ELR (cell line): ENCODE measurements at places on chromosomes 12 and 14.

GRCh38 chr12:39230086-39230485 is 212.8 kb downstream of the KIF21A start:
- no peak for DNase-seq

DNA sequence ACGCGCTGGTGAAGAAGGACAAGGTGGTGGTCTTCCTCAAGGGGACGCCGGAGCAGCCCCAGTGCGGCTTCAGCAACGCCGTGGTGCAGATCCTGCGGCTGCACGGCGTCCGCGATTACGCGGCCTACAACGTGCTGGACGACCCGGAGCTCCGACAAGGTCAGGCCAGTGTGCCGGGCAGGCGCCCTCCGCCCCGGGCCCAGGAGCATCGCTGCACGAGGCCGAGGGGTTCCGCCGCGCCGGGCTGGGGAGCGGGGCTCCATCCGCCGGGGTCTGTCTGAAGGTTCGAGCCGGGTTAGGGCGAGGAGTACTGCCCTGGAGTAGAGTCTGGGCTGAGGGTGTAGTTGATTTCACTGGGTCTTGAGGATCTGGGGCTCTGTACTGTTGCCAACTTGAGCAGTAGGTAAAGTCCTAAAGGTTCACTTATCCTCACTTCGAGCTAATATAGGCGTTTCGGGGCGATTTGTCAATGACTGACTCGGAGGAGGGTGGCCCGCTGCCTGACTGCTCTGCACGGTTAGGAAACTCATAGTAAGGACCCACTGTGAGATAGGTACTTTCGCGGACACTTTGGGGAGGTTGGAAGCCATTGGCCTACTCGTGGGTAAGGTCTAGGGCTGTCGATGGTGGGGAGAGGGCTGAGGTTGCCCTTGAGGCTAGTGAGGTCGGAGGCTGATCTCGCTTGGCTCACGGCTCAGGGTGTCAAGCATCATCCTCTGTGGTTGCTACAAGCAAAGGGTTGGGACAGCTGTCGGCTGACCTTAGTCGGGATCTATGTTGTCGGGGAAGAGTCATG is 574 bp downstream of the GLRX5 start:
- DNase-seq, result no peak

GRCh38 chr14:85195872-85196477 is 334.0 kb upstream of the FLRT2 start:
- DNase-seq, result peak; percentile 58

- DNase-seq, result peak; percentile 96
Measured at GRCh38 chr14:67680121-67680602, 5.7 kb upstream of the VTI1B start.

- peak; percentile 72 for DNase-seq
Measured at GRCh38 chr12:50765095-50765911, 1.4 kb downstream of the ATF1 start.

DNA sequence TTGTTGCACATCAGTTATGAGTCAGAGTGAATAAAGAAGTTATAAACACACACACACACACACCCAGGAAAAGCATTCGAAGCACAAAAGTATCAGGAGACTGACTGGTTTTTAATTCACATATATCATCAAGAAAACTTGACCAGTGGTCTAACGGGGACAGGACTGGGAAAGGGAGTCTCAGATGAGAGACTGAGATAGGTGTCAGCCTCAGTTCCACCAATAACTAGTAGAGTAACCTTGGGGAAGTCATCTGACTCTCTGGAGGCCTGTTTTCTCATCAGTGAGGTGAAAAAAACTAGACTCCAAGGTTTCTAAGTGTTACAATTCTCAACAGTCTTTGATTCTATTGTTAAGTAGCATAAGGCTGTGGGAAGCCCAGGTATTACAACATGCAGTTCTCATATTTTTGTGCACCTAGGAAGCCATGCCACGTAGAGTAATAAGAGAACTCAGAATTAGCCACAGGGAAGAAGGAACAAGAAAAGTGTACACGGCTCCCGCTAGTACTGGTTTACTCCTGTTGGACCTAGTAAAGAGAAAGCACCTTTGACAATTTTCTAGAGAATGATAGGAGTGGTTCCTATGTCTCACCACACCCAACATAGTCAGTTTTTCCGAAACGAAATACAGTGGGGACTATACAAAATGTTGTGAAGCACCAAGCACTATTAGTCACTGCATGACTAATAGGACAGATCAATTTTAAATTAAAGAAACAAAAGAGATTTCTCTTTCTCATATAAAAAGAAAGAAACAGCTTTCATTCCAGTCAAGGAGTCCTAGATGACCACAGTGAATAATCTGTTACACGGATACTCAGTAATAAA is 5.0 kb downstream of the PPTC7 start:
- DNase-seq, result peak; percentile 91

DNA sequence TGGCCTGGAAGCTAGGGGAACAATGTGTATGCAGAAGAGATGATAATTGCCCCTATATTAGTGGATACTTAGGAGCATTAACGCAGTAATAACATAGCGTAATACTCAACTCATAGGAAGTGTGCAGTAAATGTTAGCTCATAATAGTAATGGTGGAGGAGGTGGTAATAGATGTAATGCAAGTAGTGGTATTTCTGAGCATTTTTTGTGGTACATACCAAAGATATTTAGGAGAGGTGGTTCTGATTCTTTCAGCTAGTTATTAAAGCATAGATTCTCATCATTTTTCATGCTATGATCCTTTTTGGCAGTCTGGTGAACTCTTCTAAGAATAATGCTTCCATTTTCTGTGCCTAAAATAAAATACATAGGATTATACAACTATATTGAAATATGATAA is 233.1 kb downstream of the PTPRO start:
- no peak for DNase-seq

- peak; percentile 24 for DNase-seq
Measured at GRCh38 chr14:88765130-88765529, 27.6 kb downstream of the EML5 start.

- DNase-seq, result no peak
Measured at GRCh38 chr12:90298289-90298948, 589.8 kb upstream of the ATP2B1 start.

DNA sequence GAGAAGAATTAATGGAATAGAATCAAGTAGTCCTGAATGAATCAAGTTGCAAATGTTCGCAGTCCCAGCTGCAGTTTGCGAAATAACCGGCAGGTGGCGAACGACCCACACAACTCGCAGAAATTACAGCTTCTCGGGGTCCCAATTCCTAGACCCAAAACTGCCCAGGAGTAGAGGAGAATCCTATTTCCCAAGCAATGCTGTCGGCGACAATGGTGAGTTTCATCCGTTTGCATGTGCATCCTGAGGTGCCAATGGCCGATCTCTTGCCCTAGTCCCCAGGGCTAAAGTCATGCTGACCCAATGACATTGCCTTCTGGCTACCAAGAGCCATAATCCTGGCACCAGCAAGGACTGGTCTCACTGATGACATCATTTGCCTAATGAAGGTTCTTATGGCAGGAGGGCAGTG is 8.5 kb upstream of the ASCL1 start:
- DNase-seq, result peak; percentile 41

GRCh38 chr14:37417151-37417550 is 177.9 kb downstream of the FOXA1 start:
- DNase-seq, result no peak

DNA sequence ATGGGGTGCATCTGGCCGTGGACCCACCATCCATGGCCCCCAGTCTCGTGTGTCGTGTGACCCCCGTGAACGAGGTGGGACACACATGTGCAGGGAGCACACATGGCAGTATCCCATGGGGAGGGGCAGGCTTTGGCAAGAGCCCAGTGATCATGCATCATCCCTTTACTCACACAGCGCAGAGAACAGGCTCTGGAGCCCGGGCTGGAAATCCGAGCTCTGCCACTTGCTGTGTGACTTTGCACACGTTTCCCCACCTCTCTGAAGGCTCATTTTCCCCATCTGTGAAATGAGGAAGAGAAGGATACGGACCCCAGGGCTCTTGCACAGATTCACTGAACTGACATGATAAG is 119.9 kb downstream of the PHETA1 start:
- peak; percentile 51 for DNase-seq

DNA sequence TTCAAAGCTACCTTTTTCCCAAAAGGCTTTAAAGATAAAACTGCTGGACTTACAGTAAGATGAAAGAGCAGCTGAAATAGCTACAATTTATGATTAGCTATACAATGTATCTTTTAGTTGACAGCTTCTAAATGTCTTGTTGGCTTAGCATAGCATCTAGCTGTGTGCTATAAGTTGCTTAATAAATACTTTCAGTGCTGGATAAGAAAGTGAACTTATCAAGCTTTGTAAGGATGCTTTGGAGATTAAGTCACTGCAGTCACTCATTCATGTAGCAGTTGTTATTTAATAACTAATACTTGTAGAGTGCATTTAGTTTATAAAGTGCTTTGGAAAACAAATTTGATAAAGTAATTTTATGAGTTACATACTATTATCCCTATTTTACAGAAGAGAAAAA is 14.6 kb downstream of the CFAP54 start:
- no peak for DNase-seq

DNA sequence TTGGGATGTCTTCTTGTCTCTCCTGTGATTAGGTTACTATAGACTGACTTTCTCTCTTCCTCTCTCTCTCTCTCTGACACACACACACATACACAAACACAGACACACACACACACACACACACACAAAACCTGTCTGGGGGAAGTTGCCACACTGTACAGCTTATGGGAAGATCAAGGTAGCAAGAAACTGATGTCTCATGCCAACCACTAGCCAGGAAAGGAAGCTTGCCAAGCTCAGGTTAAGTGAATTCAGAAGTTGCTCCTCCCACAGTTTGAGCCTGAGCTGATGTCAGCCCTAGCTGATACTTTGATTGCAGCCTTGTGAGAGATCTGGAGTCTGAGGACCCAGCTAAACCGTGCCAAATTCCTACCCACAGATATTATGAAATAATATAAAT is 67.1 kb downstream of the PPFIA2 start:
- no peak for DNase-seq

DNA sequence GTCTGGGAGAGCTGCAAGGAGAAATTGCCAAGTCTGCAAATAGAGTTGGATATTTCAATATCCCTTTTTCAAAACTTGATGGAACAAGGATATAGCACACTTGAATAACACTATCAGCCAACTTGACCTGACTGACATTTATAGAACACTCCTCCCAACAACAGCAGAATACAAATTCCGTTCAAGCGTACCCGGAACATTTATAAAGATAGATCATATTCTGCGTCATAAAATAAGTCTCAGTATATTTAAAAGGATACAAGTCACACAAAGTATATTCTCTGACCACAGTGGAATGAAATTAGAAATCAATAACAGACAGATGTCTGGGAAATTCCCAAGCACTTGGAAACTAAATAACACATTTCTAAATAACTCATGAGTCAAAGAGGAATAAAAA is 29.0 kb upstream of the MEG3 start:
- DNase-seq, result no peak

DNA sequence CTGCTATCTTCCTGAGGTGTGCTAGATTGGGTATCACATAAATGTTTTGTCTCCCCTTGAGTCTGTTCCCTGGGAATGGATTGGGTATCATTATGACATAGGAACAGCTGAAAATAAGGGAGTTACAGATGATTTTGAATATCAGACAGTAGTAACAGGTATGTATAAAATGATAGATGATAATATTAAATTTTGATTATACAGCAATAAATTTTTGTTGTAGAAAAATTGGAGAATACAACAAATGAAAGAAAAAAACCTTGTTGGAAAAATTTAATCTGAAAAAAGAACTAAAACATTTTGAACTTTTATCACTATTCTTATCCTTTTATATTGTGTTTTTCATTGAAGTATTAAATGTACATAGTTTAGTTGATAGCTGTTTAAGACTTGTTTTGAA is 43.2 kb downstream of the FBXO34 start:
- DNase-seq, result no peak

- peak; percentile 88 for DNase-seq
Measured at GRCh38 chr12:52223406-52224039, 9.5 kb upstream of the KRT7 start.

- DNase-seq, result no peak
Measured at GRCh38 chr12:117120787-117121186, 21.6 kb upstream of the TESC start.

GRCh38 chr14:89571491-89571890 is 154.5 kb upstream of the FOXN3 start:
- DNase-seq, result no peak

DNA sequence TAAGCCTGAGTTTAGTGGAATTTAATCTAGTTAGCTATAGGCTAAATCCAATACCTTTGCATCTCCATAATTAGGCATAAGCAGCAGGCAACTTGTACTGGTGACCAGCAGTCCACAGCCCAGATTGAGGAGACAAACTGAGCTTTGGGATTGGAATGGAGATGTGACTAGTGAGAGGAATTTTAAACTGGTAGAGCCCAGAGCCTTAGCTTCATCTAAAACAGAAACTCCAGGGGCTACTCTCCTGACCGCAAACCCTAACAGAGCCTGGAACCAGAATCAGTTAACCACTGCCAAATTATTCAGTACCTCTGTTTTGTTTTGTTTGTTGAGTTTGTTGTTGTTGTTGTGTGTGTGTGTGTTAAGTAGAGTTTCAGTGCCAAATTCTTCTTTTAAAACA is 53.2 kb downstream of the TSPAN19 start:
- no peak for DNase-seq

- no peak for DNase-seq
Measured at GRCh38 chr12:14614704-14615121, 47.0 kb upstream of the PLBD1 start.

GRCh38 chr12:8145754-8146441 is 10.9 kb upstream of the ZNF705A start:
- DNase-seq, result peak; percentile 12

- peak; percentile 2 for DNase-seq
Measured at GRCh38 chr14:38065106-38065762, 142.5 kb upstream of the SSTR1 start.

DNA sequence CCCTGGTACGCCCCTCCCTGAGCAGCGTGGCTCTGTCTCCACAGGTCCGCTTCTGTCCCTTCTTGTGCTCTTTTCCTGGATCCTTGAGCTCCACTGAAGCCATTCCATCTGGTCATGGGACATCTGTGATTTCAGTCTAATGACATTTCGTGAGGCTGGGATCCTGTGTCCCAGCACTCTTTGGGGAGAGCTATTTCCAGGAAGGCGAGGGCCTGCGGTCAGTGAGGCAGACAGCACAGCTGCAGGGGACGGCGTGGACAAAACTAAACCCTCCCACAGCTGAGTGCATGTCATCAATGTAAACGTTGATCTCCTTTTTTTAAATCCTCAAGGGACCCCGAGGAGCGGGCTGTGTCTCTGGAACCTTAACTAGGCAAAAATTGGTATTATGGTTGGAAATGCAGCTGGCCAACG is 127.7 kb downstream of the DACT1 start:
- no peak for DNase-seq

DNA sequence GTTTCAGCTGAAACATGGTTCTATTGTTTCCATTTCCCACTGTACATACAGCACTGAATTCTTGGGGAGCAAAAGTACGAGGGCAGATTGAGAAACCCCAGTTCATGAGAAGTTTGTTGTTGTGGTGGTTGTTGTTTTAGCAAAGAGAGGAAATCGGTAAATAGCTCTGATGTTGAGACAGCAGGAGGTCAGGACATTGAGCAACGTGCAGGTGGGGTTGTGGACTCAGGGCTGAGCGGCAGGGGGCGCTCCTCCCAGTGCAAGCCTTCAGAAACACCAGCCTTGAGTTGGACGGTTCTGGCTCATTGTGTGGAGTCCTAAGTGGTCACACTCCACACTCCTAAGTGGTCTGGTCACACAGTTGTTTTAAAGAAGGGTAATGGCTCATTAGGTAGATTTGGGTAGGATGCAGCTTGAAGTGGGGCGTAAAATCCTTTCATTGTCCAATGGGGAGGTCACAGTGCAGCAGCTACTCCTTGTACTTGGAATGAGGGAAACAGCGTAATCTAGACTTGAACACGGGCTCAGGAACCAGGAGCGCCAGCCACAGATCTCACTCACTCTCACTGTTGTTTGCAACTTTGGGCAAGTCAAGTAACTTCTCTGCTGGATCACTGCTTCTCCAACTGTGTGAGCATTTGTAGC is 14.5 kb upstream of the PWP1 start:
- DNase-seq, result peak; percentile 36
